Non-pigmented ciliary epithelial cell (primary cell): ENCODE measurements at places on chromosomes 4 and X.
A peak's percentile ranks its signal among the peaks of the same experiment; 100 is the strongest.

DNA sequence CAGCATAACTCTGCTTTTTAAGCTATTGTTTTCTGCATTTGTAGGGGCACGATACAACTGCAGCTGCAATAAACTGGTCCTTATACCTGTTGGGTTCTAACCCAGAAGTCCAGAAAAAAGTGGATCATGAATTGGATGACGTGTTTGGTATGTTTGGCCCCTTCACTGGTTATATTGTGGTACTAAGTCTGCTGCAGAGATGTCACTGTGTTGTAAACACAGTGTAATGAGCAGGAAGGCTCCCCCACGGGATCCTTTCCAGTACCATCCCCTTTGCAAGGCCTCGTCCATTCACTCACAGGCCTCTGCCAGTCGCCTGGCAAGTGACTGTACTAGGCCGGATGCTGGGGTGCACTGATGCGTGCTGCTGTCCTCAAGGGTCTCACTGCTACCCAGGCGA lies 13.8 kb downstream of the CYP4V2 start:
- DNase-seq = no peak

GRCh38 chrX:16807548-16807947 lies 21.3 kb downstream of the TXLNG start:
- DNase-seq = no peak

- DNase-seq = no peak
These were observed 192.8 kb downstream of the BCOR start for GRCh38 chrX:39904816-39905537.

GRCh38 chr4:71272976-71273375 lies 65.8 kb upstream of the SLC4A4 start:
- DNase-seq = no peak

GRCh38 chrX:63281465-63281864 lies 69.7 kb downstream of the SPIN4 start:
- DNase-seq = no peak

- no peak for DNase-seq
These were observed 38.7 kb downstream of the AASDH start for GRCh38 chr4:56348576-56348975.

GRCh38 chr4:30716681-30717207 lies 3.4 kb upstream of the PCDH7 start:
- no peak for DNase-seq

DNA sequence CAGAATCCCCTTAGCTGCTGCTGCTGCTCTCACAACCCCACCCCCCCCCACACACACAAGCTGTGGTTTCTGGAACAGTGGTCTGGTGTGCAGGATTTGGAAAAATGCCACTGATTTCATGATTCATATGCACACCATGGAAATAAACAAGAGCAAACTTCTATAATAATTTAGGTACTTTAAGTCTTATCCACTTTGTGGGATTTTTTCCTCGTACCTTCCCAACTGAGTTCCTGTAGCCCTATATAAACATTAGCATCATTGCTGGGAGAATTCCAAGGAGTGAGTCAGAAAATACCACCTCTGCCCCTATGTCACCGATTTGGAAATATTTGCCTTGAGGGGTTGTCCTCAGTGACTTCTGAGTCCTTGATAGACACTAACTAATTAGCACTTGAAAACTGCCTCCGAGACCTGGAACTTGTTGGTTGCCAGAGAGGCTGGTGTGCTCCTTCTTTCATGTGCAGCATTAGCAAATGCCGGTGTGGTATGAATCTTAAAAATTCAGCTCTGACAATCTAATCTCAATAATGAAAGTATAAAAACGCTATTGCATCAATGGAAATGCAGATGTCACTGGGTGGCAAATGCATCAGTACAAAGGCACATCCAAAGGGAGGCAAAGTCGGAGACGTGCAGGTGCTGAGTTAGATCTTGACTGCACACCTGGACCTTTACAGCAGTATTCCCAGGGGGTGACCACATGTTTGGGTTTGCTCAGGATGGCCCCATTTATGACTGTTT lies 61.8 kb downstream of the CPE start:
- peak; percentile 66 for DNase-seq

DNA sequence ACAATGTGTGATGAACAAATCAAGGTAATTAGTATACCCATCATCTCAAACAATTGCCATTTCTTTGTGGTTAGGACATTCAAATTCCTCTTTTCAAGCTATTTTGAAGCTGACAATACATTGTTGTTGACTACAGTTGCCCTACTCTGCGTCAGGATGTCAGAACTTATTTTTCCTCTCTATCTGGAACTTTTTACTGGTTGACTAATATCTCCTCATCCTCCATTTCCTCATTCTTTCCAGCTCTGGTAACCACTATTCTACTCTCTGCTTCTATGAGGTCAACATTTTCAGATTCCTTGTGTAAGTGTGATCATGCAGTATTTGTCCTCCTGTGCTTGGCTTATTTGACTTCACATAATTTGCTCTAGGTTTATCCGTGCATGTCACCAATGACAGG lies 240.5 kb upstream of the HS3ST1 start:
- peak; percentile 5 for DNase-seq

DNA sequence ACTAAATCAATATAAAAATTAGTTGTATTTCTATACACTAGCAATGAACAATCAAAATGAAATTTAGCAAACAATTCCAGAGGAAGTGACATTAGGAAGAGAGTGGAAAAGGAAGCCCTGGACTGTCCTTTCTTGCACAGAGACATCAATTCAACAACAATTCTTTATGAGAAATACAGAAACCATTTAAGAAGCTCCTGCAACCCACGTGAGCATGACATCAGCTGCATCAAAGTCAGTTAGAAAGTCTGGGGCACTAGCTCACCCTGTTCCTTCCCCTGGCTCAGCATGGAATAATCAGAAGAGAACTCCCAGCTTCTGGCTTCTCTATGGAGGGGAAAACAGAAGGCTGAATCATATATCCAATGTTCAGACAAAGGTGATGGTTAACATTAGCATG lies 48.6 kb upstream of the STARD8 start:
- DNase-seq = no peak

- no peak for DNase-seq
These were observed 1.0 kb upstream of the ARHGAP4 start for GRCh38 chrX:153926858-153927671.

DNA sequence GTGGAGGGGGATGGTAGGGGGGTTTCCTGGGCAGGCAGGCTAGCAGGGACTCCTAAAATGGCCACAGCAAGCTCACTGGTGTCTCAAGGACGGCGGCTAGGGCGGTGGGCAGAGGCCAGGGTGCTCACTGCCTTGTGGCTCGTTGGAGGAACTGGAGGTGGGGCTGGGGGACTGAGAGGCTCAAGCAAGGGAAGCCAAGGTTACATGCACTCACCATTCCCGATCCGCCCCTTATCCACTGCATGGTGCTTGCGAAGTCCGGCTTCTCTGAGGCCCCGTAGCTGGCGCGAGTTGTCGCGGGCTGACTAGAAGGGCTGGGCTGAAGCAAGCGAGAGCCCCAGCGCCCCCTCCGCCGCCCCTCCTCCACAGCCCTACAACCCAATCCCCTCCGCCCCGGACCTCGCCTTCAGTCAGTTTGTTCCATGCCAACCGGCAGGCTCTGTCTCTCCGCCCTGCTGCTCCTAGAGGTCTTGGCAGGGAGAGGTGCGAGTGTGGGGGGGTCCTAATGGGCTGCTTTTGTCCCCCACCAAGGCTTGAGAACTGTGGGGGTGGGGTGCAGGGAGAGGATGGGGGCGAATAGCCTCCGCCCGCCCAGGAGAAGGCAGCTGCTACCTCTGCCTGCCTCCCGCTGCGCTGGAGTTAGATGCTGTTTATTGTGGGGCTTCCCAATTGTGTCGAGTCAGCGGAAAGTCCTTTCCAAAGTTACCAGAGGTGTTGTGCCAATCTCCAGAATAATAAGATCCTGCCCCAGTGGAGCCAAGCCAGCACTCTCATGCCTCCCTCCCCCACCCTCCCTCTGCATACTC lies at the start of gene ARHGEF9:
ARHGEF9 (minus strand) TSS at position 313 of the 806 bp plus-strand sequence; CDS start at position 244, 69 bp downstream.
- DNase-seq = no peak

- no peak for DNase-seq
These were observed 86.0 kb downstream of the PCYT1B start for GRCh38 chrX:24561121-24561520.

- peak; percentile 13 for DNase-seq
These were observed 104.1 kb downstream of the PHOX2B start for GRCh38 chr4:41644288-41644914.

DNA sequence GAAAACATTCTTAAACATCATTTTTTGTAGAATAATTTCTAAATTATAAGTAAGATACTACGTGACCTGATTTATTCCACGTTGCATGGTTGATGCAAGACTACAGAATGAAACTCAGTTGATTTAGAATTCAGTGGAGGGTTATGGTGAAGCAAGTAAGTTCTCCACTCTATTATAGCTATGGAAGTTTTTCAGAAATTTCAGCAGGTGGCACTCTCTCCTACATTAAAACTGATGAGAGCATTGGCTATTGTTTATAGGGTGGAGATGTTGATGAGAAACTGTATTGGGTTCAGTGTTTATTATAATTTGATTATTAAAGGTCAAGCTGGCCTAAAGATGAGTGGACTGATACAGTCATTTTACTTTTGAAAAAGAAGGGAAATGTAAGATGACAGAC lies 88.0 kb downstream of the FNIP2 start:
- DNase-seq = no peak

DNA sequence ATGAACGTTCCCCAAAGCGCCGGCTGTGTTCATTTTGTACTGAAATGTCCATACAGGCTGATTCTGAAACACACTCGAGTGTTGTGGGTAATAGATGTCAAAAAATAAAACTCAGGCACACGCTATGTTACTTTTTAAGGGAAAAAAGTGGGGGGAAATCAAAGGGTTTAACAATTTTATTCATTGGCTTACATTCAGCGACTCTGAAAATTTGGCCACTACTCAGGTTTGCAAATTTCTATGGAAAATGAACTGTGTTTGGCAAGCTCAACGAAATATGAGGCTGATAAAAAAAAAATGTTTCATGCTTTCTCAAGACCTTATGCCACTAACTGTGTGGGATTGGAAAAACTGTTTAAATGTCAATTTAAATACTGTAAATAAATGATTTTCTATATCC lies 18.5 kb downstream of the AMELX start:
- DNase-seq = no peak

- no peak for DNase-seq
These were observed 11.8 kb upstream of the DCUN1D4 start for GRCh38 chr4:51831133-51831532.

GRCh38 chrX:8403988-8404387 lies 60.6 kb upstream of the VCX3B start:
- DNase-seq = no peak

GRCh38 chr4:145326491-145326890 lies 146.1 kb upstream of the OTUD4 start:
- DNase-seq = no peak

DNA sequence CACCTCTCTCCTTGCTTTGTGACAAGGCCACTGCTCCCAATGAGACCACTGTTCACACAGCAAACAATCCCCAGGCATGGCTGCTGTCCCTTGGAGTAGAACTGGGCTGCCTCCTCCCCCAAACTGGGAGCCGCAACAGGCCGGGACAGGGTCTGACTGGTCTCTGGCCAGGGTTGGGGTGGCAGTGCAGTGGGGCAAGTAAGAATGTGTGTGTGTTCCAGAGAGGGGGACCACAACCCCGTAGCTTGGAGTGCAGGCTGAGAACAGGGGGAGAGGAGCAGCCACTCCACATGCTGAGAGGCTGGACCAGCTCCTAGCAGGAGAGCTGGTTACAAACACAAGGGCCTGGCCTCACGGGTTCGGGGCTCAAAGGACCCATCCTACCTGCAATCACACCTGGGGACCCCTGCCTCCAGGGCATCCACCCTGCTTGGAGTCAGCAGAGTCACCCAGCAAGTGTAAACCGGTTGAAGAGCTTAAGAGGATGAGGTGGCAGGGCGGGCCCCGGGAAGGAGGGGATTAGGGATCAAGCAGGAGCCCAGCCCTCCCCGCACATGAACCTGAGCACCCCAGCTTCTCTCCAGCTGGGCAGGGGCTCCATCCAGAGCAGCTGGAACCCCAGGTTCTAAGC lies 3.8 kb upstream of the ZNF185 start:
- no peak for DNase-seq

DNA sequence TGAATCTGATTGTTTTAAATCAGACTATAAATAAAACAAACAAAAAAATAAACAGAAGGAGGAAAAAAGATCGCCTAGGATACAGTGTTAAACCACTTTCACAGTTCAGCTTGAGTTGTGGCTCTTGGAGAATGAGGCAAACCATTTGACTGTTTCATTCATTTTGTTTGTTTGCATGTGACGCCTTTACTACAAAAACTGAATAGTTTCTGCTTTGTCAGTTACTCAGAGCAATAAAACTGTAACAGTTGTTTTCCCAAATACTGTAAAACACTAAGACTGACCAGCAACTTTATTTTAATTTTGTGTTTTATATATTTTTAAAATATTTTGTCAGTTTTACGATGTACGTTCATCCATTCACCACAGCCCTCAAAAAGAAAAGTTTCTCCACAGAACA lies 214.5 kb downstream of the FBXW7 start:
- DNase-seq = no peak

DNA sequence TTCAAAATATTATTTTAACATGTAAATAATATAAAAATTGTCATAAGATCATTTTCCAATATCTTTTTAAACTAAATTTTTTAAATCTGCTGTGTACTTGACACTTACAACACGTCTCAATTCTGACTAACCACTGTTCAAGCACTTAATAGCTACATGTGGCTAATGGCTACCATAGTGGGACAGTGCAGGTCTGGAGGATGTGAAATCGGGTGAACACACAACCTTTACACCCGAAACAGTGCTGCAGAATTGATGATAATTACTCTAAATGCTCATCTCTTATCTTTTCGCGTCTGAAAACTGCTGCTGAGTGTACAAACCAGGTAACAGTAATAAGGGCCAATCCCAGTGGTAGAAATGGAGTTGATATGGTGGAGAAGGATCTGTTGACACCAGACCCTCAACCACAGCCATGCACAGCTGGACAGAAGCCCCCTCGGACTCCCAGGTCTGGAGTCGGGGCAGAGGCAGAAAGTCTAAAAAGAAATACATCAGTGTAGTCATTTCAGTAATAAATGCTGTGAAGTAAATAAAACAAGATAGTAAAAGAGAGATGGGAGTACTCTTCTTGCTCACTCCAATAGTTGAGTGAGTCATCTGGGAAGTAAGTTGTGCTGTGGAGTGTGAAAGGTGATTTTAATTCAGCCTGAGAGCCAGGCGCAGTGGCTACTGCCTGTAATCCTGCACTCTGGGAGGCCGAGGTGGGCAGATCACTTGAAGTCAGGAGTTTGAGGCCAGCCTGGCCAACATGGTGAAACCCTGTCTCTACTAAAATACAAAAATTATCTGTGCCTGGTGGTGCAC lies 150.0 kb downstream of the CBR4 start:
- peak; percentile 67 for DNase-seq

- no peak for DNase-seq
These were observed 19.4 kb downstream of the RPS6KA6 start for GRCh38 chrX:84168574-84168973.

DNA sequence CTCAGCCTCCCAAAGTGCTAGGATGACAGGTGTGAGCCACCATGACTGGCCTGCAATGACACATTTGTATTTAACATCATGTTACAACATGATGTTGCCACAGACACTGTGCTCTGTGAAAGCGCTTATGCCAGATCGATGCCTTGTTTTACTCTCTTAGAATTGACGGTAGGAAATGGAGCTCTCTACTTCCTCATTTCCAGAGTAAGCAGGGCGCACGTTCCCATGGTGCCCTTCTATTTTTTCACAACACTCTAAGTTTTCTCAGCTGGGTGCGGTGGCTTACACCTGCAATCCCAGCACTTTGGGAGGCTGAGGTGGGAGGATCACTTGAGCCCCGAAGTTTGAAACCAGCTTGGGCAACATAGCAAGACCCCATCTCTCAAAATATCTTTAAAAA lies 60.7 kb upstream of the DHRSX start:
- DNase-seq = no peak

- no peak for DNase-seq
These were observed 200.0 kb upstream of the ARHGAP24 start for GRCh38 chr4:85274955-85275354.

- DNase-seq = peak; percentile 4
These were observed 255.1 kb upstream of the GPC4 start for GRCh38 chrX:133670383-133670782.
